ENCODE measurements at places on chromosomes 4 and X.

DNA sequence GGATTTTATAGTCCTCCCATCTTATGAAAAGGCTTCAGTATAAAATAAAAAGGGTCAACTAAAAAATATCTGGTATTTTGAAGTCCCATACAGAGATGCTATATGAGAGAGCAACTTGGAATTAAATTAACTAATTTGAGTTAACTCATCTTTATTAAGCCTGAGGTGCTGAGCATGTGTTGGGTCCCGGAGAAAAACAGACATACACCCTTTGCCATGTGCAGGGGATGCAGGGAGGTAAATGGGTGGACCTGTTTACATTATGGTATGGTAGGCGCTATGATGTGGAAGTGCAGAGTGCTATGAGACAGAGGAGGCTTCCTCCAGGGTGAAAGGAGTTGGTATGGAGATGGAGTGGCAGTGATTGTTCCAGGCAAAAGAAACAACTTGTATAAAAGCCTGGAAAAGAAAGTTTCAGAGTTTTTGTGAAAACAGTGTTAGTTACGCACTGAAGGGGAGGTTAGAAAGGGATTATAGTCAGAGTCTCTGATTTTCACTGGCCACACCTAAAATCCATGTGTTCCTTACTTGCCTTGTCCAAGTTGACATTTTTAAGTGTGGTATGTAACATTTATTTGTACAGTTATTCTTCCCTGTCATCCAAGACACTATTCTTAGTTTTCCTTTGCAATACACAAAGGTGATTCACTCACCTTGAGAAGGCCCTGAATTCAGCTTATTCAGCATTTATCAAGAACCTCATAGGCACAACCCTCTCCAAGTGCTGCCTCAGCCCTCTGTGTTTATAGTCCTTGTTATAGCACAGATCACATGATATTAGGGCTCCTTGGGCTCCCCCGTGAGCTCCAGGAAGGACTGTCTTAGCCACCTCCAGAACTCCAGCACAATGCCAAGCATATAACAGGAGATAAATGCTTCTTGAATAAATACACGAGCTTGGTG lies 152.0 kb downstream of the RASL11B start:
- no peak for DNase-seq

DNA sequence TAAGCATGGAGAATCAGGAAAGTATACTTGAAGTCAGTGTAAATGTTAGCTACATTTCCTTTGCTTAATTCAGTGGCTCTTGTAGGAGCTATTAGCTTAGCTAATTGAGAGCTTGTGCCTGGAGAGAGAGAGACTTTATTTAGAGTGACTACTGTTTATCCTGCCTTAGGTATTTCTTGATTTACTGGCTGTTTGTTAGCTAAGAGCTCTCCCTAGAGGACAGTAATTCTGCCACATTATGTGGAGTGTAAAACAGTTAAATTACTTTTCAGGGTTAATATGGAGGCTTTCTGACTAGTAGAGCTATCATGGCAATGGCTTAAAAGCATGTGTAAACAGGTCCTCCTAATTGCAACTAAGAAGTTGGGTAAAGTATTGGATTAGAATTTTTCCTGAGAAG lies 306.5 kb upstream of the TECRL start:
- DNase-seq, result no peak

DNA sequence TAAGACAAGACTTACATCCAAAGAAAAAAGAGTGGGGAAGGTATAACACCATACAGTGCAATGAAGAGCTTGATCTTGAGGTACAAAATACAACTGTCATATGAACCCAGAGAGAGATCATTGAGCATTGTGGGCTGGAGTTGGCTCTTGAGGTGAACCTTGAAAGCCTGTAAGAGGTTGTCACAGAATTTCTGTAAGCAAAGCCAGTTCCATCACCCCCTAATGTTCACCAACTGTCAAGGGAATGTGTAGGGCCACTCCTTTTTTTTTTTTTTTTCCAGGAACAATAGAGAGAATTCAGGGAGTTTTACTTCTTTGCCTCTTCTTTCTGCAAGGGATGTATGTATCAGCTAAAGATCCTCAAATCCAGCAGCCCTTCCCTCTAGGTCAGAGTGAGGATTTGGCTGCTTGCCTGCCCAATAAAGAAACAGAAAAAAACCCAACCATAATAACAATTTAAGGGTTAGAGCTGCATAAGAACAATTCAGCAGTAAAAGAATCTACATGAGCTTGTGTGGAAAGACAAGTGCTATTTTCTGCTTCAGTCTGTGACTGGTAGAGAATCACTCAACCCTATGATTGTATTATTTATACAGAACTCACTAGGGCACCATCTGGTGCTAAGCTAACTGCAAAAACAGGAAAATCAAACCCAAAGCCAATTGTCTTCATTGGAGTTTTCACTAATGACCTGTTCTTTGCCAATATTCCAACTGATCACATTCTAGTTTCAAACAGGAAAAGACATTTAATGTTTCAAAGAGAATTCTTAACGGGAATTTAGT lies 217.5 kb upstream of the TEX13C start:
- no peak for DNase-seq

- DNase-seq, result no peak
Measured at GRCh38 chrX:2627272-2627867, 63.7 kb upstream of the CD99 start.

DNA sequence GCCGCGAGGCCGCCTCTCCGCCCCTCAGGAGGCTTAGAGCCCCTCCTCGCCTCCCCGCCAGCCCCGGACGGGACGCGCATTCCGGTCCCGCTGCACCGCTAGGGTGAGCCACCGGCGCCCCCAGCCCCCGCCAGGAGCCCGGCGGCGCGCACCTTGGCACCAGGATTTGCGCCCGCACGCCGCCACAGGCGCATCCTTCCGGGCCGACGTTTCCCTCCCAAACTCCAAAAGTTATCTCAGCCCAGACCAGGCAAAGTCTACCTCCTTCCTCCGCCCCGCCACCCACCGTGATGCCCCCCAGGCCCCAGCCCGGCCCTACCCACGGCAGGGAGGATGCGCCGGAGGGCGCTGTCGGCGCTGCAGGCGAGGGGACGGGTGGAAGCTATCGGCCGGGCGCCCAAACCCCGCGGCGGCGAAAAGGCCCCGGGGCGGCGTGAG lies 538 bp downstream of the SCML2 start:
- no peak for DNase-seq

DNA sequence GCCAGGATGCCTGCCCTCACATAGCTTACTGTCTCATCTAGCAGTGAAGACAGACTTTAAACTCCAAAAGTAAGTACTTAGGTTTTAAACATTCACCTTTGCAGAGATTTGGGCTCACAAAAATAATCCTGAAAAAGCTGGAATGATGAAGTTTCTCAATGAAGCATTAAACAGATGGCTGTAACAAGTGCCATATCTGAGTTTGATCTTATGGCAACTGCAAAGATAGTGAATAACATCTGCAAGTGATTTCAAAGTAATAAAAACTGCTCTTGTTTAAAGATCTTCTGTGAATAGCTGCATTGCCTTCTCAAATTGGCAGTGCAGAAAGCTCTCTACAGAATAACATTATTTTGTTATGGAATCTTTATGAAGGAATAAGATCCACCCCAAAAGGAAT lies 271.2 kb upstream of the SMIM31 start:
- DNase-seq, result no peak

DNA sequence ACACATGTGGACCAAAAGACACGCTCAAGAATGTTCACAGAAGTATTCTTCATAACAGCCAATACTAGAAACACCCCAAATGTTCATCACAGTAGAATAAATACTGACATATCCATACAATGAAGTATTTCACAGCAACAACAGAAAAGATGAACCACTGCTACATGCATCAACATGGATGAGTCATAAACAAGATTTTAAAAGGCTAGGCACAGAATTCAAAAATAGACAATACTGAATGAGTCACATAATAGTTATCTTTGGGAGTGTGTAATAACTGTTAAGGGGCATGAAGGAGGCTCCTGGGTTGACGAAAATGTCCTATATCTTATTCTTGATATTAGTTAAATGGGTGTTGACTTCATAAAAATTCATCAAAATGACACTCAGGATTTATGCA lies 43.5 kb downstream of the CLOCK start:
- peak; percentile 63 for DNase-seq

GRCh38 chr4:100826067-100826466 lies 308.2 kb upstream of the EMCN start:
- no peak for DNase-seq

GRCh38 chr4:26346203-26346620 lies 25.4 kb downstream of the RBPJ start:
- DNase-seq, result no peak

- DNase-seq, result no peak
Measured at GRCh38 chr4:25677943-25678342, 22.3 kb downstream of the SLC34A2 start.

DNA sequence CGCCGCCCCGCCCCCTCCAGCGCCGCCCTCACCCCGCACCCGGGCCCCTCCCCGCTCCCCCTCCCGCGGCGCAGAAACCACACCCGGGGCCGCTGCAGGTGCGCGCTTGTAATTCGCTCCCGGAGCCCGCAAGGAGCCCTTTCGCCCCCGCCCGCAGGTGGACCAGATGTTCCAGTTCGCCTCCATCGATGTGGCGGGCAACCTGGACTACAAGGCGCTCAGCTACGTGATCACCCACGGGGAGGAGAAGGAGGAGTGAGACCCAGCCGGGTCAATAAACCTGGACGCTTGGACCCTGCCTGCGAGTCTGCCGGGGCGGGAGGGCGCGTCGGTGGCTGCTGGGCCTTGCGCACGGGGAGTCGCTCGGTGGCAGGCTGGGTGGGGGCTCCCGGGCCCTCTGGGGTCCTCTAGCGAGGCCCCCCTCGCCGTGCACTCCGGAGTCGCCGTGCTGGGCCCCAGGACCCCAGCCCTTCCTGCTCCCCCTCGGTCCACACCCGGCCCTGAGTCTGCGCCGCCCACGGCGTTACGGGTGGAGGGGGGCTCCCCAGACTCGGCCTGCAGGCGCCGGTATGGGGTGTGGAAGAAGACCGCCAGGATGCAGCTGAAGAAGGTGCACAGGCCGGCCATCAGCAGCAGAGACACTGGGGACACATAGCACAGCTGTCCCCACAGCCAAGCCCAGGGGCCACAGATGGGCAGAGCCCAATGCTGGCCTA lies 7.1 kb downstream of the SLC49A3 start:
- DNase-seq, result no peak

DNA sequence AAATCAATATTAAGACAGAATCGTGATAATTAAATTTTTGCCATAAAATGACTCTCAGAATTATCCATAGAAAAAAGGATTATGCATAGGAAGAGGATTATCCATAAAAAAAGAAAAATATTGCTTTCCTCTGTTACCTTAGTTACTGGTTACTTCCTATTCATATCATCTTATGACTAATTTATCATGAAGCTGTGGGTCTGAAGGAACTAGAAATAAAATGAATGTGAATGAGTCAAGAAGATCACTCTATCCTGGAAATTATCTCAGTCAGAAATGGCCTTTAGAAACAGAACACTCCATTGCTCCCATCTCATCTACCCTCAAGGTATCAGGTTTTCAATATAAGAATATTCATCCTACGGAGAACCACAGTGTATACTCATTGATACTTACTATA lies 19.4 kb downstream of the RPS6KA6 start:
- DNase-seq, result no peak

GRCh38 chr4:107192601-107193000 lies 156.5 kb upstream of the DKK2 start:
- no peak for DNase-seq

DNA sequence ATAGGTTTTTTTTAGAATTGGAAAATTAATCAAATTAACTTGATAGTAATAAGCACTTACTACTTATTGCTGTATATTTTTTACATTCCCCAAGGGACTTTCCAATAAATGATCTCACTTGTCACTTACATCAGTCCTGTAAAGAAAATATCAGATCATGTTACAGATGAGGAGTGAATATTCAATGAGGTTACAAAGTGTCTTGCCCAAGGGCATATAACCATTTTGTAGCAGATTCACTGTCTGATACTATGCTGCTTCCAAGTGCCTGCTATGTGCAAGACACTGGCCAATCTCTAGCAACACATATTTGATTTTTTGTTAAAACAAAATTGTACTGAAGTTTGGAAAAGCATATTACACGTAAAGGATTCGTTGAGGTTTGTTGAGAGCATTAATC lies 1287.7 kb downstream of the FAM133A start:
- DNase-seq, result no peak

GRCh38 chr4:45294464-45294863 lies 568.1 kb upstream of the GNPDA2 start:
- no peak for DNase-seq

DNA sequence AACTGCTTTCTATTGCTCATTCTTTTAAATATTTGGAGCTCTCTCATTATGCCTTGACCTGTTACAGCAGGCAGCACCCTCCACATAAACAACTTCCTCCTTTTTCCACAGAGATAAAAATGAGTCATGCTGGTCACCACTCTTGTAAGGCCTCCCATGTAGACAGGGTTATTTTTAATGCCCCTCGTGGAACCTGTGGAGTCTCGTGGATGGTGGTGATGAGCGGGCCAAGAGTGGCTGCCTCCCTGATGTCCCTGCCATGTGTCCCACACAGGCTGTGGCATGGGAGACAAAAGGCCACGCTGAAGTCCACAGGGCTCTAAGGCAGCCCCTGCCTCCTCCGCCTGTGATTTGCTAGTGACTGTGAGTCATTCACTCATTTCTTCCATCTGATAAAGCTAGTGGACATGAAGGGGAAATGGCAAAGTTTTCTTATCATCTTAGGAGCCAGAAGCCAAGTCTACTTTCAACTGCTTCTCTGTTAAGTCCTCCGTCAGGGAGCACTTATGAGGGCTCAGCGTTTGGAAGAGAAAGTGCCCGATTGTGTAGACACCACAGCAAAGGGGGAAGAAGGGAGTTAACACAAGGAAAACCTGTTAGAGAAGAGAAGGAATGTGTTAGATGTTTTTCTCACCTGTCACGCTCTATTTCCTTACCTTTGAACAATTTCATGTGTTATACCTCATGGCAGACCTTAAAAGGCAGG lies 121.6 kb upstream of the FAT1 start:
- no peak for DNase-seq

GRCh38 chrX:97538745-97539144 lies 655.0 kb downstream of the RPA4 start:
- no peak for DNase-seq

- no peak for DNase-seq
Measured at GRCh38 chr4:129350834-129351721, 255.1 kb downstream of the C4orf33 start.

DNA sequence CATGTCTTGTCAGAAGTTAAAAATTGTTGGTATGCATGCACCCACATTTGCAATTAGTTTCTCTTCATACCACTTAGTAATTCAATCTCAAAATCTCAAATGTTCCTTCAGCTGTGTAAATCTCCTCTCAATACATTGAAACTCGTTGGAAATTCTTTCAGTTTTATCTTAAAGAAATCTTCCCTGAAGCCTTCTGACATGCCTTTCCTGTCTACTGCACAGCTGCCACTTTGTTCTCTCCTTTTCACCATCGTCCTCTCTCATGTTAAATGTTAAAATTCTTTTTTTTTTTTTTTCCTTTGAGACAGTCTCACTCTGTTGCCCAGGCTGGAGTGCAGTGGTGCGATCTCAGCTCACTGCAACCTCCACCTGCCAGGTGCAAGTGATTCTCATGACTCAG lies 30.9 kb downstream of the MCUB start:
- DNase-seq, result no peak

GRCh38 chr4:101355767-101356702 lies 8.7 kb upstream of the PPP3CA start:
- DNase-seq, result peak; percentile 60

Data from kidney capillary endothelial cell (primary cell).